ENCODE measurements at places on chromosomes 6 and 20.

GRCh38 chr6:26197933-26198721 is 110.9 kb downstream of the HFE start:
- peak; percentile 28 for DNase-seq

GRCh38 chr6:112770308-112770707 is 423.2 kb downstream of the RFPL4B start:
- no peak for DNase-seq

GRCh38 chr6:12962529-12962928 is 246.0 kb downstream of the PHACTR1 start:
- no peak for DNase-seq

- DNase-seq: peak; percentile 79
Observed at GRCh38 chr6:75208298-75209183, 2.7 kb upstream of the COL12A1 start.

DNA sequence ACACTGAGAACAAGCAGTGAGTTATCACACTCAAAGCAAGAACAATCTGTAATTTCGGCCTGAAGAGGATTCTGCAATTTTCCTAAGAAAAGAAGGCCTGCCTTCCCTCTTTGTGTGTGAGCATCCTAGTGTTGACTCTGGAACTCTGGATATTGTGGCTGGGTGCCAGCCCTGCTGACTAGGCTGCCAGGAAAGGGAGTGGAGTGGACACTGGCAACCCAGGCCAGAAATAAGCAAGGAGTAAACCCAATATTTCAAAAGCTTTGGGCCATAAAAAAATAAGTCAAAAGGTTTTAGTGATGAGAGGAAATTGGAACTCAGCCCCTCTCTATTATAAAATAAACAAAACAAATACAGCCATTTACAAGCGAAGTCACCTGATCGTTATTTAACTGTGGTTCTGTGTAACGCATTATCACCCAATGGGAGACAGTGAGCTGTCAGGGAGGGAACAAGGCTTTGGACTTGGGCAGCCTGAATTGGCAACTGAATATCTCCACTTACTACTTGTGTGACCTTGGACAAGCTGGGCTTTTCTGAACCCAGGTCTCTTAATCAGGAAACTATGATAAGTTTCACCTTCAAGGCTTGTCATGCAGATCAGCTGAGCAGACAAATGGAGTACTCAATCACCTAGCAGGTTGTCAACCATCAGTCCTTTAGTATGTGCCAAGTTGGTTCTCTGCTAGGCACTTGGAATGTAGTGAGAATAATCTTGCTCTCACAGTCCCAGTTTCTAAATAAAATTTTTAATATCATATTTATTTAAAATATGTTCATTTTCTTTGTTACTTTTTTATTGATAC is 196.2 kb downstream of the PAX1 start:
- no peak for DNase-seq

DNA sequence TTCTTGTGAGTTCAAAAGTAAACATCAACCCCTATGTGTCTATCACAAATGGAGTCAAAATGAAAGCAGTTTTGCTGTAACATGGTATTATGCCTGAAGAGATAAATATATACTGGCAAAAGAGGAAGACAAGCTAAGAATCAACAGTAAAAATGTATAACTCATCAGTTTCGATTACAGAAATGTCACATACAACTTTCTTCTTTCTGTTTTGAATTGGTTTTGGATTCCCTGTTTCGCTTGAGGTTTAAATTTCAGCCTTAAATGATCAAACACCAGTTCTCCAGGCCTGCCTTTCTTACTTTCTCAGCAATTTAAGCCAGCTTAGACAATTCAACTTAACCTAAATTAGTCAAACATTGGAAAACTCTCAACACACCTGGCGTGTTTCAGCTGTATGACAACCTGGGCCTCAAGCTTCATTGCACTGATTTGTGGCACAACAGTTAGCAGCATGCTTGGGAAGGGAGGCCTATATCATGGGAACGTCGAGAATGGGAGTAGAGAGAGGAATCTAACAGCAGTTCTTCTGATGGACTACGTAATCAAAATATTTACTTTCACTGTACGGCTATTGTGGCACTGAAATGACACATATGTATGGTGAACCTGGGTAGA is 51.9 kb upstream of the MARCKS start:
- DNase-seq: no peak

GRCh38 chr20:59992526-59993084 is 34.4 kb downstream of the CDH26 start:
- DNase-seq: no peak

GRCh38 chr6:11972806-11973205 is 39.3 kb upstream of the HIVEP1 start:
- DNase-seq: no peak

DNA sequence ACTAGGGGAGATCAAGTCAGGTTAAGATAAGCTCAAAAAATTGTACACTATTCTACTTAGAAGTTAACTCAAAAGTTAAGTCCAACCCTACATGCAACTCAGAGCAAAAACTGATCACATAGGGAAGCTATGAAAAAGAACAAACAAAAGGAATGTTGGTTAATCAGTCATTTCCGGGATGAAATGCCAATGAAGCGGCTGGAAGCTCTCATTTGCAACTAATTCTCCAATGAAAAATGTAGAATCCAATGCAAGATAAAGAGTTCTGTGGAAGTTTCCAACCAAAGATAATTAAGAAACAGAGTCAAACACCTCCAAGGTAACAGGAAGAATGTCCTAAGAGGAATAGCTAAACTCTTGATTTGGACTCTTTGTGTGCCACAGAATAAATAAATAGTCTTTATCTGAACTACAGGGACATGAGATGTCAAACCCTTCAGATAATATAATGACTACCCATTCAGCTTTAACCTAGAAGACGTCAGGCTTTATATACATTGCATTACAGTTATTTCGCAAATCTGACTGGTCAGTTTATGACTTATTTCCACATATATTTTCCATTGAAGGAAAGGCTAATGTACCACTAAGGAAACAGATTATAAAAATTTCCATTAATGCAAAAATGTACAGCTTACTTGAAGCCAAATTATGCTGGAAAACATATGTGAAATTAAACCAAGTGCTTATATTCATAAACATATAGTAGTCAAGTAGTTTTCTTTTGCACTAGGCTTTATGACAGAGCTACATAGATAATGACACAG is 48.0 kb upstream of the DST start:
- no peak for DNase-seq

GRCh38 chr6:84492241-84493165 is 265.1 kb upstream of the CEP162 start:
- DNase-seq: no peak

DNA sequence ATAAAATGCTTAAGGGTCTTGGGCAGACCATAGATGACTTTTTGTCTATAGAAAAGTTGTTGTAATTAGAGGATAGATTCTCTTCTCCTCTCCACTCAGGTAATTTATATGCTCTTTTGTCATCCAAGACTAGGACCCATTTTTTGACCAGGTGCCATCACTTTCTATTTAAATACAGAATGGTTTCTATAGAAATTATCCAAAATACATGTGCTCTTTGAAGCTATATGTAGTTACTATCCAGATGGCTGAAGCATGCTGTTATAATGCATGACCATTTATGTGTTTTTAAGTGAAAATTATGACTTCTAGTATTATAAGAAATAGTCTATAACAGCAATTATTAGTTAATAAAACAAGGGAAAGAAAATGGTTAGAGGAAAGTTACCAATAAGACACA is 3.0 kb upstream of the MLIP start:
- DNase-seq: no peak

DNA sequence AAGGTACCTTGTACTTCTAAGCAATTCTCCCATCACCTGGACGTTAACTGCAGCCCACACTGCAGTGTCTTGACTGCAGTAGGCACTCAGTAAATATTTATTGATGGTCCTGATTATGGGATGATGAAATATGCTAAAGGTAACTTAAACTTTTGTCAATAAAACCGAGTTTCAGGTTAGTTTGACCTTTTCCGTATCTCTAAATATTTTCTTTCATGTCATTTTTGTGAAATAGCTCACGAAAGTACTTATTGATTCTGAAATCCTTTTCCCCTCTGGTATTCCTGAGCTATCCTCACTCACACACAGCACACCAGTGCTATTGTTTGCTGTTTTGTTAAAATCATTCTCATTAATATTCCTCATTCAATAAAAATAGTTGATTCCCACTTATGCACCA is 149.4 kb upstream of the ESR1 start:
- DNase-seq: no peak

DNA sequence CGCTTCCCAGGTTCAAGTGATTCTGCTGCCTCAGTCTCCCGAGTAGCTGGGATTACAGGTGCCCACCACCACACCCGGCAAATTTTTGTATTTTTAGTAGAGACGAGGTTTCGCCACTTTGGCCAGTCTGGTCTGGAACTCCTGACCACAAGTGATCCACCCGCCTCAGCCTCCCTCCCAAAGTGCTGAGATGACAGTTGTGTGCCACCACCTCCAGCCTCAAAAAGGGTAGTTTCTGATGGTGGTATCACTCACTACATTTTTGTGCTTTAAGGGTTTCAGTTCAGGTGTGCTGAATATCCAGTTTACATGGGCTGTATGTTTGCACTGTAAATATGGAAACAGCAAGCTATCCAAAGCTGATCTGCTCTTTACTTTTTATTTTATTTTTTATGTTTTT is 12.1 kb upstream of the ADGRG6 start:
- DNase-seq: no peak

- DNase-seq: no peak
Observed at GRCh38 chr6:71473926-71474325, 185.3 kb downstream of the OGFRL1 start.

DNA sequence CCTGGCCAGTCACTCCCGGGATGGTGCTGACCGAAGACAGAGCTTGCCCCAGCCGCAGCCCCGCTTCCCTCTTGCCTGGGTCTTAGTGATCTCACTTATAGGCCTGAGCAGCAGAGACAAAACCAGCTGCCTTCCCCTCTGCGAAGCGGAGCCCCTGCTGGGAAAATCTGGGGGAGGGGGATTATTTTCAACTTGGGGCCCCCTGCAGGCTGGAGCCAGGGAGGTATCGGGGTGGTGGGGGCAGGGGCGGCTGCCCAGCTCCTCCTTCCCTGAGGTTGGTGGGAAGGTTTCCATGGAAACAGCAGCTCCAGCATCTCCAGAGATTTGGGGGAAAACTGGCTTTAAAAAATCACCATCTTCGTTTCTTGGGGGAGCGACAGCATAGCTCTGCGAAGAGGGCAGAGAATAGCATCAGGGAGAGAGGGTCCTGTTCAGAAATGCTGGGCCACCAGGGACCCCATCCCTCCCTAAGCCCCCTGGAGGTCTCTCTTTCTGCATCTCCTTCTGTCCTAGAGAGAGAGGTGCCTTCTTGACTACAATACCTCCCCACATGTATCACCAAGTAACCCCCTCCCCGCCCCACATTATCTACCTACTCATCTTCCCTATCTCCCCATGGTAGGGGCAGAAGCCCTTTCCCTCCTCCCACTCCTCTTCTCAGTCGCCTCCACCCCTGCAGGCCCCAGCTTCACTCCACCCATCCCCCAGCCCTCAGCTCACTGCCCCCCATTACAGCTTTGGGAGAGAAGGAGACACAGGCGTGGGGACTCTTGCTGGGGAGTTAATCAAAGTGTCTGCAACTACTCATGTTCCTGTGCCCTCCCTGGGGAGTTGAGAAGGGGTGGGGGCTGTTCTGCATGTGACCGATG is 88.4 kb upstream of the CCDC167 start:
- DNase-seq: no peak

DNA sequence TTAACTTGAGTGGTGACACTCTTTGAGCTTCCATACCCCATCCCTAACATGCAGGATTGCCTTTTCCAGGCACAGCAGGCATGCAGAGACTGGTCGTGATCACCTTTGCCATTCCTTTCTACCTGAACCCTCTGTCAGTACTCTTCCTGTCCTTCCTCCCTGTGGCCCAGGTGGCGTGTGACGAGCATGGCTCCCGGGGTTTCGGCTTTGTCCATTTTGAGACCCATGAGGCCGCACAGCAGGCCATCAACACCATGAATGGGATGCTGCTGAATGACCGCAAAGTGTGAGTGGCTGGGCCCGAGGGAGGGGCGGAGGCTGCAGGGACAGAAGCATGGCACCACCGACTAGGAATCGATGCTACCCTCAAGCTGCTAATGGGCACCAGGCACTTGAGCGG is 6.7 kb downstream of the PABPC1L start:
- DNase-seq: no peak

DNA sequence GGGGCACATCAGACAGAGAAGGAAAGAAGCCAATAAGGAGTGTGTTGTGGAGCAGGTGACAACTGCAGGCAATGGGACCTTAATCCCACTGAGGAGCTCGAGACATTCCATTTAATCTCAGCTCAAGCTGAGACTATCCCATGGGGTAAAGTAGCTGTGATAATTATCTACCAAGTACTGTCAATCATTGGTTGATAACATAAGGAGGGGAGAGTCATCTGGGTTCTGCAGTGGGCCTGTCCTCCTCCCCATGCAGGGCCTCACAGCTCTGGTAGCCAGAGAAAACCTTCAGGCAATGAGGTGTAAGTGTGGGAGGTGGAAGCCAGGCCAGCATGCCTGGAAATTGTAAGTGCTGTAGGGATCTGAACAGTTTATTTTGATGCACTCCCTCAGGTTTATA is 375.0 kb upstream of the ARID1B start:
- DNase-seq: no peak

- no peak for DNase-seq
Observed at GRCh38 chr6:111662072-111662793, 56.6 kb upstream of the TRAF3IP2 start.

DNA sequence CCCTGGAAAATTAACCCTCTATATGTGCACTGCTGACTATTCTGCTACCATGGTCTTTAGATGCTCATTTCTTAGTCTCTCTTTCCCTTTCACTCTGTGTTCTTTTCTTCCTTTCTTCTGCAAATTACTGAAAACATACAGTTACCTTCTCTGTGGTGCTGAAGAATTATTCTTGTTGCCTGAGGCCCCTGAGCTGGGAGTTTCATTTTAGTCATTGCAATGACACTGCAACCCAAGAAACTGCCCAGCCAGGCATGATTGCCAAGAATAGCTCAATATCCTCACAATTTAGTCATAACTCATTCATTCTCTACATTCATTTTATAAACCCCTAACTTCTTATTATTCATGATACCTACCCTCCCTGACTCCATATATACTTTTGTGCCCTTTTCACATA is 245.8 kb upstream of the RAB32 start:
- DNase-seq: no peak

- DNase-seq: no peak
Observed at GRCh38 chr6:7933794-7934193, 23.2 kb upstream of the TXNDC5 start.

GRCh38 chr20:9838378-9839295 is at the start of gene PAK5:
PAK5 (minus strand) TSS chr20:9839076; CDS start chr20:9644328, 194,748 bp downstream.
- no peak for DNase-seq

DNA sequence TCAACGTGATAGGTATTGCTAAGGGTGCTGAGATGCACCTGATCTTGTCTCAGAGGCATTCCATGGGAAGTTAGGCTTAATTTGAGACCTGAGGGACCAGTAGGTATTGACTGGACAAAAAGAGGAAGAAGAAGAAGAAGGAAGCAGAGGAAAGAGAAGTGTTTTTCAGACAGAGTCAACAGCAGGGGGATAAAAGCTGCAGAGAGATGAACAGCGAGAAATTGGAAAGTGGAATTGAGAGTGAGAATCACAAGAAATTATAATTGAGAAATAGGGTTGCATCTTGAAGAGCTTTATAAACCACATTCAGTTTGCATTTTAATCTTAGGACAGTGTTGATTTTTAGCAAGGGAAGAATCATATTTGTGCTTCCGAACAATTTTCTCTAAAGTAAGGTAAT is 254.0 kb downstream of the CD83 start:
- no peak for DNase-seq
